ENCODE measurements at places on chromosomes 12 and 14.

GRCh38 chr14:83372271-83372670, 1838.6 kb upstream of the SEL1L start:
- no peak for DNase-seq

- DNase-seq: no peak
These were observed 190.1 kb downstream of the MED13L start for GRCh38 chr12:116087399-116087798.

- no peak for DNase-seq
These were observed 133.7 kb downstream of the CALM1 start for GRCh38 chr14:90530523-90530922.

DNA sequence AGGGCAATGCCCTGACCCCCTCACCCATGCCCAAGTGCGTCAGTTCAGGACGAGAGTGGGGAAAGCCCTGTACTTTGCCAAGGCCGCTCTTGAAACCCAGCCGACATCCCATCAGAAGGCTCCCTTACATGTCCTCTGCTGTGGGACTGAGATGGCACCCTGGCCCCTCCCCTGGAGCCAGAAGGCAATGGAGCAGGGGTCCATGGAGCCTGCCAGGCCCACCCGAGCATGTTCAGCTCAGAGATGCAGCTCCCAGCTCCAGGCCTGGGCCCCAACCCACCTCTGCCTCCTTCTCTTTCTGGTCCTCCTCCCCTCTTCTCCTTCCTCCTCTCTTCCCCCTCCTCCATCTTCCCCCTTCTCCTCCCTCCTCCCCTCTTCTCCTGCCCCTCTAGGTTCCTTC, 95.5 kb downstream of the PAPOLA start:
- no peak for DNase-seq

- DNase-seq: no peak
These were observed 61.5 kb downstream of the DUSP16 start for GRCh38 chr12:12501121-12501520.

- no peak for DNase-seq
These were observed 118.8 kb upstream of the PARP11 start for GRCh38 chr12:3991798-3992580.

- peak; percentile 36 for DNase-seq
These were observed 903 bp upstream of the NT5DC3 start for GRCh38 chr12:103841690-103842584.

- no peak for DNase-seq
These were observed 419.9 kb downstream of the LRIG3 start for GRCh38 chr12:58500399-58500798.

GRCh38 chr14:96203635-96204034, 1.0 kb upstream of the BDKRB2 start:
- no peak for DNase-seq

DNA sequence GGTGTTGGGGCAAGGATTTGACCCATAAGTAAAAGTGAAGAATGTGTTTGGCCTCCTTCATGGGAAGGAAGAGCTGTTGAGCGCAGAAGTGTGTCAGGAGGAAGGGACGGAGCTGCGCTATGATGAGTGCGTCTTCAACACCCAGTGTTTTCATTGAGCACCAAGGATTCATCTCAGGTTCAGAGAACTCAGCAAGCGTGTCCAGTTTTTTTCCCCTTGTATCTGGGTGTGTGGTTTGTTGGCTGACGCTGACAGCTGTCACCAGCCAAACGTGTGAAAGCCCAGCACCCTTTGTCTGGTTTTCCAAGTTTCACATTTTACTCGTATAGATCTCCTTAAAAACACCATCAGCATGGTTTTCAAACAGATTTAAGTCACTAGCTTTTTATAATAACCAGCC, 12.3 kb downstream of the EP400 start:
- DNase-seq: no peak

- DNase-seq: no peak
These were observed 10.5 kb downstream of the RNASE10 start for GRCh38 chr14:20515846-20516245.

- DNase-seq: no peak
These were observed 837.2 kb upstream of the FBXO33 start for GRCh38 chr14:40269436-40269835.

DNA sequence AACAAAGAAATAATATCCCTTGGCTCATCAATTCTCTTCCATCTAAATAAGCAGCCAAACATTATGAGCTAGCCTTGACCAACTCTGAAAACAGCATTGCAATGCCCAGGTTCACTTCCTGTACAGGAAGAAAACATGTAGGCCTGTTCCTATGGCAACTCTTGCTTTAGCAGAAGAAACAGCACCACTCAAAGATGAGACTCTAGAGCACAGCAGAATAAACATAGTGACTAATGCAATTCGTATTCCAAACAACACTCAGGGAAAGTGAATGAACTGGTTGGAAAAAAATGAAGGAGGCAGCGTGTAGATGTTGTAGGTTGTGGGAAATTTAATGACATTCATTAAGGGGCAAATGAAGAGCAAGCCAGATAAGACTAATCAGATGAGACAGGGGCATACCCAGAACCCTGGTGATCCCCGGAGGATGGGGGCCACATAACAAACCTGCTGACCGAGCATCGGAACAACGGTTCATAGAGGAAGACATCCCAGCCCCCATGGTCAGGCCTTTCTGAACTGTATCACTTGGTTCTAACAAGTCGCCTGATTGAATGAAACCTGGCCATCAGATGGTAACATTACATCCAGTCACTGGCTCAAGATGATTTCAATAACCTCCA, 9.0 kb downstream of the ARHGDIB start:
- DNase-seq: no peak

- no peak for DNase-seq
These were observed 191.5 kb upstream of the CAND1 start for GRCh38 chr12:67077617-67078016.

DNA sequence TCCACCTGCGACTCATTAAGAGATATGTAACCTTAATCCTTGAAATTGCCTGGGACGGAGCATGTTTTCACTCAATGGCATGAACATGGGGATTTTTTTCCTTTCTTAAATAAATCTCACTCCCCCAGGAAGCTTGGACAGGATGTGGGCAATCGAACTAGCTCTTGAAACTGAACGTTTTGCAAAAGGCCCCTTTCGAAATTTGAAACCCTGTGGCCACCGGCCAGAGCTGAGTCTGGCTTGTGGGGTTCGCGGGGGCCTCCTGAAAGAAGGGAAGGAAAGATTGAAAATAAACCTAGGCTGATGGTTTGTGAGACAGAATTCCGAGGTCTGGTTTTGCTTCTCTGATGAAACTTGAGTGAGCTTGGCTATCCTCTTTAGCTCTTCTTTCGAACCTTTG, 101.4 kb upstream of the RTL1 start:
- DNase-seq: no peak

DNA sequence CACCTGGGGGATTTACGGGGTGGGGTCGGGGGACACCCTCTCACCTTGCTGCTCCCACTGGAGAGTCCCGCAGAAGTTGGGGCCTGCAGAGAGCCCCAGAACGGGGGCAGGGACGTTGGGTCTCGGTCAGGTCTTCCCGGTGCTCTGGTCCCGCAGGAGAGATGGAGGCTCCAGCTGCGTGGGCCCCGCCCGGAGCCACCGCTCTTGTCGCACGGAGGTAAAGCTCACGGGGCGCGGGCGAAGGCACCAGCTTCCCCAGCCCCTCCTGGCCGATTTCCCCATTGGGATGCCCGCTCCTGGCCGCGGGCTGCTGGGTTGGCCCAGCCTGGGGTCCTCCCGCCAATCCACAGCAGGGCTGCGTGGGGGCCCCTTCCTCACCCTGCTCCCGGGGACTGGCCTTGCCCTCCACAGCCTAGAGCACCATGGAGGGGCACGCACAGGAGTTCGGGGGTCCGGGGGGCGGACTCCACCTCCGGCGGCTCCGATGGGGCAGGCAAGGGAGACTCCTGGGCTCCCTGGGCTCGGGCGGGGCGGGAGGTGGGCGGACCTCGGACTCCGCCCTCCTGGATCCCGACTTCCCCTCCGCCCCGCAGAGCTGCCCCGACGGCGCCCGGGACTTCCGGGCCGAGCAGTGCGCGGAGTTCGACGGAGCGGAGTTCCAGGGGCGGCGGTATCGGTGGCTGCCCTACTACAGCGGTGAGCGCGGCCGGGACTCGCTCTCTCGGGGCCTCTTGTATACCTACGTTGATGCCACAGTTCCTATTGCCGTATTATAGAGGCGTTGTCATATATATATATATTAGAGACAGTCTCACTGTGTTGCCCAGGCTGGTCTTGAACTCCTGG, 8.4 kb downstream of the PAPLN start:
- no peak for DNase-seq

DNA sequence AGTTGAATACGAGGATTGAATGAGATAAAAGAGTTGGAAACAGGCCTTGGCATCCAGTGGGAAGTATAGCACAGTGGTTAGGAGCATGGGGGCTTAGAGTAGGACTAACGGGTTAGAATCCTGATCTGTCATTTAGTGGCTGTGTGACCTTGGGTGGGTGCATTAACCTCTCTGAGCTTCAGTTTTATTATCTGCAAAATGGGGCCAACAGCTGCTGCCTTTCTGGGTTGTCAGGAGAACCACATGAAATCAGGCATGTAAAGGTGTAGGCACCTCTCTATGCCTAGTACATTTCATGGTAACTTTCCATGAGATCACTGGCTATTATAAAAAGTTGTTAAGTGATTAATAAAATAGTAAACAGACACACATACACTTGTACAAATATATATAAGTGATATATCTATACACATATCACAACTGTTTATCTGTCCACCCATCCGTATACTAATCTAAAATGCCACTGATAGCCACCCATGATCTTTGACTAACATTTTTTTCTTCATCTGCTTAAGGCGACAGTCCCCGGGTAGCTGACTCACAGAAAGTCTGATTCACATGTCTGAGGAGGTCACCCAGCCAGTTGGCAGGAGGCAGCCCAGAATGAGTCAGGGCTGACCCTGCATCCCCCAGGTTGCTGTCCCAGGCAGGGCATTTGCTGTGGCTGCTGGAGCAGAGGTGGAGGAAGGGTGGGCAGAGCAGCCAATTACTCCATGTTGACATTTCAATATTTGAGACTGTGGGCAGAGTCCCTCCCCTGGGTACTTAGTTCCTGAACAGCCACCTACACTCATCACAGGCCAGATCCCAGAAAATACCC, 125.6 kb upstream of the NOS1 start:
- DNase-seq: no peak

DNA sequence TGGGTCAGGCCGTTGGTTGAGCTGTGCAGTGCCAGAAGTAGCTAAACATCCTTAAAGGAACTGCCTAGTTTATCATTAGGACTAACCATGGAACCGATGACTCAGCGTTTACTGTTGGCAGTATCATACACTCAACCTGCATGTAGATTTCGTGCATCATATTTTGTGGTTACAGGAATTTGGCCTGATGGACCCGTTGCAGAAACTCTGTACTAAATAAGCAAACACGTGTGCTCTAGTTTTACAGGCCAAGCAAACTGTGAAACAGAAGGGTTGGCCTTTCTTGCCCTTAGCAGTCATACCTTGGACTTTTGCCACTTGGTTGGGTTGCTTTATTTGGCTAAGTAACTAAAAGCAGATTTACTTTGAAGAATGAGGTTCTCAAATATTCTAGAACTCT, 35.6 kb downstream of the DGLUCY start:
- DNase-seq: no peak

DNA sequence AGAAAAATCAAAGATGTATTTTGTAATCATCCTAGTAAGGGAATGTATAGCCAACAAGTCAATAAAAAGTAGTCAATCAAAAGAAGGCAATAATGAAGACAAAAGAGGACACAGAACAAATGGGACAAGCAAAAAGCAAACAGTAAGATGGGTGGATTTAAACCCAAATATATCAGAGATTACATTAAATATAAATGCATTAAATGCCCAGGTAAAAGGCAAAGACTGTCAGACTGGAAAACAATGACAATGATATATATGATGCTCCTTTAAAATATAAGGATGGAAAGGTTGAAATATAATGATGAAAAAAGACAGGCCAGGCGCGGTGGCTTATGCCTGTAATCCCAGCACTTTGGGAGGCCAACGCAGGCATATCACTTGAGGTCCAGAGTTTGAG, 35.7 kb downstream of the NEMF start:
- no peak for DNase-seq

GRCh38 chr12:111160350-111161241, 208.3 kb downstream of the PHETA1 start:
- peak; percentile 86 for DNase-seq

DNA sequence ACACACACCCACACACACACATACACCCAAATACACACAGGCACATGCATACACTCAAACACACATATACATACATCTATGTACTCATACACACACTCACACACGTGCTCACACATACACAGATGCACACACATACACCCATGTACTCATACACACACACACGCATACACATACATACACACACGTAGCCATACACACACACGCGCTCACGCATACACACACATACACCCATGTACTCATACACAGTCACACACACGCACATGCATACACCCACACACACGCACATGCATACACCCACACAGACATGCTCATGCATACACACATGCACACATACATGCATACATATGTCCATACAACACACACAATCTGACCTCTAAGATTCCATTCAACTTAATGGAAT, 87.7 kb upstream of the ANO2 start:
- DNase-seq: no peak

- no peak for DNase-seq
These were observed 2.6 kb downstream of the TESC start for GRCh38 chr12:117096501-117097042.

GRCh38 chr12:40117818-40118217, 11.9 kb upstream of the SLC2A13 start:
- no peak for DNase-seq

DNA sequence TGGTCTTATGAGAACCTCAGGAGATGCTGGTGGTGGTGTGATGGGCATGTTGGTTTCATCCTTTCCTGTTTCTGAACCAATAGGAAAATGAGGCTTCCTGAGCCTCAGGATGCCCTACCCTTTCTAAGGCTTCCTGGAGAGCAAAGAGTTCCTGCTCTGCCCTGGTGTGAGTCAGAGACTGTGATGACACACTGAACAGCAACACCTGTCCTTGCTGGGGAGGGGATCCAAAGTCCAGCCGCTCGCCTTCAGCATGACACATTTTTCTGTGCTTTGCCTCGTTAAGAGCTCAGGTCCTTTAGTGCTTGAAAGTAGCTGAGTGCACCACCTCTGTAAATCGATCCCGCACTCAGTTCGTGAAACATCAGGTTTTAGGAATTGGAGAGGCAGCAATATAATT, 116.0 kb downstream of the CACNA1C start:
- DNase-seq: no peak

DNA sequence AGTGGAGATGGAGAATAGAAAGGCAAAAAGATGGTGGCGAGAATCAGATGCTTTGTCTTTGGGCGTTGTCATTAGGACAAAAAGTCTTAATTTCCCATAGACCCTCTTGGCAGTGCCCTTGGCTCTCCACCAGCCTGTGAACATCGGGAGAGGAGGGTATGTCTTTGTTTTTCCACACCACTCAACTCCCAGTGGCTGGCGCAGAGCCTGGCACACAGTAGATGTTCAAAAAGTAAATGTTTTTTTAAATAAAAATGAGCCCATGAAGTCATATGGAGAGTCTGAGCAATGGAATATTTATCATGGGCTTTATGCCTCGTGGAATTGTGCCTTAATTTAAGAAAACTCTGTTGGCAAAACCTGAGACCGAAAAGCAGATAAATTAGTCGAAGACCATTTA, 90.4 kb downstream of the SRGAP1 start:
- no peak for DNase-seq

- no peak for DNase-seq
These were observed 39.0 kb upstream of the HDAC7 start for GRCh38 chr12:47858511-47859266.

GRCh38 chr12:110426406-110426805, 22.9 kb upstream of the ANAPC7 start:
- peak; percentile 53 for DNase-seq

- DNase-seq: no peak
These were observed 109.8 kb downstream of the SMOC1 start for GRCh38 chr14:69988979-69989378.

- no peak for DNase-seq
These were observed 3.9 kb downstream of the LRCOL1 start for GRCh38 chr12:132606466-132606865.
